Cardiac muscle cell (in vitro differentiated cells and primary cell): ENCODE measurements at places on chromosomes 4 and X. TPM values are rescaled to one million over a fixed set of nuclear protein-coding genes. Genes with fewer than 3 reads are reported as not detected.

GRCh38 chrX:154718616-154719015 is 32.3 kb downstream of the GAB3 start:
- no peak overlapping the region for H3K4me3 ChIP-seq
- no peak for DNase-seq
- no peak overlapping the region for H3K27ac ChIP-seq

GRCh38 chr4:52983563-52984303 is 121.6 kb downstream of the RASL11B start:
- H3K27ac ChIP-seq, result no peak overlapping the region
- no peaks in the 10 kb centered on the region for H3K27me3 ChIP-seq
- peaks cover 23% of the 10 kb centered on the region for H3K4me1 ChIP-seq
- no peak overlapping the region for H3K4me3 ChIP-seq
- peak; percentile 77 for DNase-seq
- no peaks in the 10 kb centered on the region for H3K36me3 ChIP-seq

- H3K4me3 ChIP-seq, result no peak overlapping the region
- H3K27ac ChIP-seq, result no peak overlapping the region
- H3K27me3 ChIP-seq, result no peaks in the 10 kb centered on the region
- DNase-seq, result no peak
- H3K4me1 ChIP-seq, result no peaks in the 10 kb centered on the region
Observed at GRCh38 chrX:2954541-2954940, 25.4 kb upstream of the ARSD start.

DNA sequence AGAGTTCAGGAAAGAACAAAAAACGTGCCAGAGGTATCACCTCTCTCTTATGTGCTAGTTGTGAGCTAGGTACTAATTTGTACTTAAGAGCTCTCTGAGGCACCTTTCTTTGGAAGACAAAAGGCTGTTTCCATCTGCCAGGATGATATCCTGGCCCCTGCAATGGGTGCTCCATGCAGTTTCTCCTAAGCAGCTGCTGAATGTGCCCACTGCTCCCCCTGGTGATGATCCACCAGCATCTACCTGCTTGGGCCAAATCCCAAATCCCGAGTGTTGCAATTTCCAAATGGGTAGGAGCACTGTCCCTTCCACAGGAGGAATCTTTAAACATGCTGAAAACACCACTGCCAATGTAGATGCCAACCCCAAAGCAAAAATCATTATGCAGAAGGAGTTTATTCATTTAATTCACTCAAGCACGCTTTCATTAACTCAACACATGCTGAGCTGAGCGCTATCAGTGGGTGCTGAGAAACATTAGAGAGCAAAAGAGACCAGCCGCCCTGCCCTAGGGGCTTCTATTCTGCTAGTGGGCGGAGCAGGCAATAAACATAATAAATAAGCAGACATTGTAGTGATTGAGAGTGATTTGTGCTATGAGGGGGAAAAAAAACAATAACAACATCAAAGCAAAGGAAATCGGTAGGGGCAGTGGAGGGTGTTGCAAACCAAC is 69.6 kb upstream of the C4orf50 start:
- no peaks in the 10 kb centered on the region for H3K36me3 ChIP-seq
- H3K4me1 ChIP-seq, result no peaks in the 10 kb centered on the region
- DNase-seq, result peak; percentile 16
- no peak overlapping the region for H3K27ac ChIP-seq
- H3K4me3 ChIP-seq, result no peak overlapping the region

GRCh38 chrX:38138900-38139299 is 81.8 kb downstream of the SRPX start:
- no peak for DNase-seq
- H3K27ac ChIP-seq, result no peak overlapping the region
- H3K4me3 ChIP-seq, result no peak overlapping the region
- H3K36me3 ChIP-seq, result no peaks in the 10 kb centered on the region
- H3K4me1 ChIP-seq, result no peaks in the 10 kb centered on the region

Gene RASSF6
- not detected in 2 replicates for total RNA-seq
